Activated CD8-positive, alpha-beta memory T cell treated with anti-CD3 and anti-CD28 coated beads, Interleukin-2, amount 50 U/mL, for 4 hours (primary cell): ENCODE measurements at places on chromosomes 1 and 21.

- DNase-seq = no peak
These were observed 65.1 kb downstream of the CLIC6 start for GRCh38 chr21:34733852-34734251.

DNA sequence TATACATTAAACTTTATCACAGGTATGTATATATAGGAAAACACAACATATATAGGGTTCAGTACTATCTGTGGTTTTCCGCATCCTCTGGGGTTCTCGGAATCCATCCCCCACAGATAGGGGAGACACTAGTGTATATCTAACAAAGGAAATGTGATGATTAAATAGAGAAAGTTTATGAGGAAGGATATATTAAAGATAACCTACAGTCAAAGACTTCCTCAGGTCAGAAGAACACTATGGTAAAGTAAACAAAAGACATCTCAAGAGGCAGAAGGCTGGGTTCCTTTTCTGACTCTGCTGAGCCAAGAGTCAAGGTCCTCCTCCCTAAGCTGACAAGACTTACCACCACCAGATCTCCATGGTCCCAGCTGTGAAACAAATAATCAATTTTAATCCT is 12.1 kb downstream of the USP24 start:
- no peak for DNase-seq

DNA sequence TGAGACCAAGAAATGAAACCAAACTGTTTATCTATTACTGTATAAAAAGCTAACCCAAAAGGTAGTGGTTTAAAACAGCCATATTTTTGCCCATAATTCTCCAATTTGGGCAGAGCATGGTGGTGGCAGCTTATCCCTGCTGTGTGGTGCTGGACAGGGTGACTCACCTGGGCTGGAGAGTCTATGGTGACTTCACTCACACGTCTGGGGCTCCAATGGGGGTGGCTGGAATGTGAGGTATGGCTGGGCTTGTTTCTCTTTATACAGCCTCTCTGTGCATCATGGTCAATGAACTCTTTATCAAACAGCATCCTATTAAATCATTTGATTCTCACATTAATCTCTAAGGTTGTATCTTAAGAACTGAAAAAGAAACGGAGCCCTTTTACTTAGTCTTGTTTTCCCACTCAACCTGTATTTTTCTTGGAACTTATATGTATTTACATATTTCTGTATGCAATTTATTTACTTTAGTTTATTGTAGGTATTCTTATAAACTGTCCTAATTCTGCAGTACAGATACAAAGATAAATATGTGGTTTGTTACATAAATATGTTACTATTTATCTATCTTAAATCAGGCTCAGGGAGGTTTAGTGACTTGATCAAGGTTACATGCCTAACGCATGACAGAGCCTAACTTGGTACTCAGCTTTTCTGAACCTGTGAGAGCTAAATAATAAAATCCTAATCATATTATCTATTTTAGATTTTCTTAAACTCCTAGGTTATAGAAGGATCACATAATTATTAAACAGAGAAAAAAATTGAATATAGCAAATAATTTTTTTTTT is 37.5 kb upstream of the WLS start:
- DNase-seq = no peak

- peak; percentile 3 for DNase-seq
These were observed 19.1 kb downstream of the COL6A2 start for GRCh38 chr21:46116776-46117585.

GRCh38 chr1:7119156-7119555 is 333.9 kb downstream of the CAMTA1 start:
- DNase-seq = no peak

GRCh38 chr1:36258960-36259344 is 34.7 kb downstream of the THRAP3 start:
- DNase-seq = no peak

DNA sequence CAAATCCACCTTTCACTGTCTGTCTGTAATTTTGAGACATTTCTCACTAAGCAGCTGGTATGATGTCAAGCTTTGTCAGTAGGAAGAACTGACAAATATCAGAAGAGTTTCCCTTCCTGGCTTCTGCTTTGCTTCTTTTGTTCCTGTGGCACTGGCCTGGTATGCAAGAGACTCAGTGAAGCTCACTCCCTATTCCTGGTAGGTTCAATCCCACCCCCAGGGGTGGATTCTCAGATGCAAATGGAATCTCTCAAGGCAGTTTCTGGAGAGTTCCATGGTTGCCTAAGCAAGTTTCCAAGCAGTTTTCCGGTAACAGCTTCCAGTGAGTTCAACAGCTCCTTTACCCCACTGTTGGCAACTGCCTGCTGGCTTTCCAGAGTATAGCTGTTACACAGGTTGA is 683.4 kb downstream of the PTPRC start:
- no peak for DNase-seq

DNA sequence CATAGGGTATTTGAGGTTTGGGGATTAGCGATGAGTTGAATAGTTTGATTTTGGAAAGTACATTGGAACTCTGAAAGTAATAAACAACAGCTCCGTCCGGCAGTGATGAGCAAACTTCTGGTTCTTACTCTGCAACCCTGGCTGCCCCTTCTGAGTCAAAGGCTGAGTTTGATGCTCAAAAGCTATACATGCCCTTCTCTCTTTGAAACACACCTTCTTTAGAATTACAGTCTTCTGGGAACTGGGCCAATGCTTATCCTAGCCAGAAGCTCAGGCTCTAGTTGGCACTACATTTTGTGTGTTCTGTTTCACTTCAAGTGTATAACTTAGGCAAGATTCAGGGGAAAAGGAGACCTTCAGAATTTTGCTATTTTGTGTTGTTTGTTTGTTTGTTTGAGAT is 9.3 kb downstream of the AHCYL1 start:
- no peak for DNase-seq

GRCh38 chr21:35945089-35945671 is 115.1 kb downstream of the SETD4 start:
- DNase-seq = no peak

DNA sequence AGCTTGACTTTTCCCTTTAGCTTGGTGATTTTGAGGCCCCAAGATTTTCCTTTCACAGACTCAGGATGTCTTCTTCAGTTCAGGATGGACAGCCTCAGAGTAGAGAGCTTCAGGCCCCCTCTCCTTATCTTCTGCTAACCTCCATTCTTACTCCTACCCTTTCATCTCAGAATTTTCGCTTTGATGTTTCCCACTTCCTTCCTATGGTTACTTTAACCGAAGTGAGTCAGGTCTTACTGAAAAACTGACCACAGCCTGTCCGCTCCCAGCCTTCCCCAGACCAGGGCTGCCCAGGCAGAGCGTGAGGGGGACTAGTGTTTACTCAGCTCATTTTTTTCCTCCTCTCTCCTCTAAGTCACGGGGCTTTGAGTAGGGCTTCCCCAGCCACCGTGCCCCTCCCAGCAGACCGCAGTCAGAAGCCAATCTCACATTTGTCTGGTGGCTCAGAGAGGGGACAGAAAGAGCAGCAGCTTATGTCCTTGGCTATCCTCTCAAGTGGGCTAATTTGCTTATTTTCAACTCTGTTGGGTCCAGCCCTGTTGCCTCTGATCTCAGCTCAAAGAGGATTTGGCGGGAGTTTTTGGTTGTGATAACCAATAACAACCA is 4.2 kb upstream of the IL19 start:
- DNase-seq = peak; percentile 74

DNA sequence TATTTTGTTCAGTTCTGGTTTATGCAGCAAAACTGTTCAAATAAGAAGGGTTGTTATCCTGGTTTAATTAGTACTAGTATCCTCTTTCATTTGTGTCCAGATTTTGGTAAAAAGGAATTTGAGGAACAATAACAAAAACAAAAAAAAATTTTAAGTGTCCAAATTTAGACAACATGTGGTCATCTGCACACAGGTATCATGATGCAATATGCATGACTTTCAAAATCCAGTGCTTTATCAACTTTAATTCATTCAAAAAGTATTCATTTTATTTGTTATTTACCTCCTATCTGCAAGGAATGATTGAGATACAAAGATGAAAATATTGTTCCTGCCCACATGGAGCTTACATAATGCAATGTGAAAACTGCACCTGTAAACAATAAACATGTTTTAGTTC is 16.7 kb upstream of the MAGI3 start:
- DNase-seq = no peak

- DNase-seq = no peak
These were observed 3.7 kb upstream of the DVL1 start for GRCh38 chr1:1352786-1353388.

GRCh38 chr21:28099001-28099705 is 893.5 kb downstream of the LTN1 start:
- DNase-seq = no peak

- no peak for DNase-seq
These were observed 25.0 kb downstream of the AGPAT3 start for GRCh38 chr21:43890042-43890441.

GRCh38 chr1:225689882-225690459 is 37.0 kb upstream of the ENAH start:
- no peak for DNase-seq

DNA sequence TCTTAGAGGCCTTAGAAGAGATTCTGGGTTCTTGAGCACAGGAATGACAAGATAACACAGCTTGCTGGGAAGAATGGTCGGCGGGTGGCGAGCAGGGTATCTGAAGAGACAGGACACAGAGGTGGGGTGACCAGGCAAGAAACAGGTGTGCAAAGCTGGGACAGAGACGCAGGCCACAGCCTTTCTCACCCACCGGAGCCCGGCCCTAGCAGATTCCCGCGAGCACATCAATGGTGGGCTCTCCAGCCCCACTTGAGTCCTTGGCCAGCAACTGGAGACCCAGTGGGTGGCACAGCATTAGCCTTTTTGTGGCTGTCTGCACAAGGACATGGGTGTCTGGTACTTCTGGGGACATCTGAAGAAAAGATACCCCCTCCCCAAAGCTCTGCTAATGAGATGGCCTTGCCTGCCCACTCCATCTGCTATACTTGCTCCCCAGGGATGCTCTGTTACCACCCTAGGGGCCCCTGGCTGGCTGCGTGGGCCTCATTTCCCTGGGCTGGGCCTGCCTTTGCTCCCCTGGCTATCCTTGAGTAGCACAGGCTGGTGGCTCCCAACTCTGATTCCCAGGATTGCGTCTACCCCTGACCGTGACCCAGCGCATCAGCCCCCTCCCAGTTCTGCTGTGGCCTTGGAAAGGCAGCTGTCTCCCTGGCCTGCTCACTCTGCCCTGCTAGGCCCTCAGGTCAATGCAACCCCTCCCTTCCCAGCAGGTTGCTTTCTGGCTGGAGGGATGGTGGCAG is 127.2 kb upstream of the ADAR start:
- no peak for DNase-seq

DNA sequence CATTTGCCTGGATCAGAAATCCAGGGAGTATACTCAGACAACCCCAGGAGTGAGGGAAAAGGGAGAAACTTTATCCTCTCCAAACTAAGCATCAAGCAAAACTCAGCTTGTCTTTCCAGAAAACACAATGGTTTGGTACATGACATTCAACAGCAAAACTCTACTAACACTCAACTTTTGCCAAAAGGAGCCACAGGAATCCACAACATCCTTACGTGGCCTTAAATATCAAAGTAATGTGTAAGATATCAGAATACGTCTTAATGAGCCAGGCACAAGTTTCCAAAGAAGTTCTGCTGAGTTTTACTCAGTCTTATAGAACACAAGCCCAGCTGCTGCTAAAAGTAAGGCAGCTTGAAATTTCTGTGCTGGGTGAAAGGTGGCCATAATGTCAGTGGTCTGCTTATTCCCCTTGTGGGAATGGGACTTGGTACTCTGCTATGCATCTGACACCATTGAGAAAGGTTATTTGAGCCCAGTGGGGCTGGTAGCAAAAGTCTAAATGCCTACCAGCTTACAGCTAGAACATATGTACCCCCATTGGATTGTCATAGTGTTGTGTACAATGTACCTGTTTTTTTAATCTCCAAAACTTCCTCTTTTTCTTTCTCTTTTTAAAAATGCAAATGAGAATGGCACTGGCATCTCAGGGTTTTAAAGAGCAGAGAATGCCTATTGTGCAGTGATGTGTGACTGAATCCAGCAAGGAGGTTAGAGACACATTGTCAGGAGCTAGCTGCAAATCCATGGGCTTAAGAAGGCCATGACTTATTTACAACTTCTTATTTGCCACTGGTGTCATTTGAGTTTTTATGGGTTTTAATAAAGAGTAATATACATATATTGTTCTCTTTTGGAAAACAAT is 62.0 kb upstream of the ST6GALNAC3 start:
- no peak for DNase-seq

- no peak for DNase-seq
These were observed 50.7 kb downstream of the ELF3 start for GRCh38 chr1:202061055-202061454.

DNA sequence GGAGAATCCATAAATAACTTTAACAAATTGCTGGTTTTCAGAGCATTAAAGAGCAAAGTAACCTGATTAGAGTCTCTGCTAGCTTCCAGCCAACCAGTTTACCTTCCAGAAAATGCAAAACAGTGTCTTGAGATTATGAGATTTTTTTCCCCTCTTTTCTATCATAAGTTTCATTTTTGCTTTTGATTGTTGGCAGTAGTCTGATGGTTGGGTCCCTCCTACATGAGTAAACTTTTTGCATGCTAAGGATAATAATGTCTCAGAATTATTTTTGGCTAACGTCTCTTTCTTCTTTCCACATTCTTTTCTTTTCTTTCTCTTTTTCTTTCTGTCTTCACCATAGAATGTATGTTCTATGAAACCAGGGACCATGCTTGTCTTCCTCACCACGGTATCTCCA is 6.3 kb upstream of the ADAMTS5 start:
- DNase-seq = no peak

DNA sequence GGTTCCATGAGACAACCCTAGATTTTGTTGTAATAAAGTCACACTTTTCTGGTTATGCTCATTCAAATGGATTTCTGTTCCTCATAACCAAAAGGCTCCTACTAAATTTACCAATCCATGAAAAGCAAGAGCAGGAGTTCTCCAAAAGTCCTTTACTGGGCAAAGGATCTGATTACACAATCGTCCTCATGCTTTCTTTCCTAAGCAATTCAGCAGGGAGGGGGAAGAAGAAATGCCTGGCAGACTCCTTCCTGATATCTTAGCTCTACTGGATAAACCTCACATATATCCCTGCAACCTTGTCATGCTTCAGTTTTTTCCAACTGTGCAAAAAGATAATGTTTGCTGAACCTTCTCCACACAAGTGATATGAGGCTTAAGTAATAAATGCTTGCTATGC is 67.6 kb upstream of the GUCA2B start:
- no peak for DNase-seq

- no peak for DNase-seq
These were observed 7.2 kb downstream of the CASZ1 start for GRCh38 chr1:10789047-10789791.

DNA sequence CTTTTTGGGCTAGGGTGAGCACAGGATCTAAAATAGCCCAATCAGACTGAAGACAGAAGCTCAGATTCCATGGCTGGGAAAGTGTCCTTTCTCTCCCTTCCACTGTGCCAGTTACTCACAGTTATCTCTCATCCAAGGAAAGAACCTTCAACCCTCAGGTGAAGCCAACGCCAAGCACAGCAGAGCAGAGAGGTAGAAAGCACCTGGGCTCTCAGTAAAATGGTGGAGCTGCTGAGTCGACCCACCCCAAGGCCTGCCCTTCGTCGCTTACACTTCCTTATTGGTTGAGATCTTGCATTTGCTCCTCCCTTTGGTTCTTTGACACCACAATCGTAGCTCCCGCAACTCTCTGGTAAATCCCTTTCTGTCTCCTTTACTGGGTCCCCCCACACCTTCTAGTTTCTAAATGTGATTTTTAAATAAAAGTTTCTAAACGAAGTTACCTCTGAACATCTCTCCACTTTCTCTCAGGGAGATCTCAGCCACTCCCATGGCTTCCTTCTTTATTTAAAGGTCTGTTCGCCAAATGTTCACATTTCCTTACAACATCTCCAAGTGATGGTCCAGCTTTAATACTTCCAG is 27.5 kb upstream of the SLC30A1 start:
- no peak for DNase-seq
